Naive thymus-derived CD8-positive, alpha-beta T cell (primary cell): ENCODE measurements at places on chromosomes 2 and 18. TPM values are rescaled to one million over a fixed set of nuclear protein-coding genes. Genes with fewer than 3 reads are reported as not detected.

The KCNJ3 gene
- not detected for total RNA-seq

The METTL21A gene
- 29.6 TPM for total RNA-seq

The NFATC1 gene
- total RNA-seq = 50.2 TPM

The CCDC68 gene
- not detected for total RNA-seq

The CDKL4 gene
- total RNA-seq = not detected

The RAB17 gene
- total RNA-seq = not detected

The TMEM198 gene
- total RNA-seq = 0.36 TPM

- no peak for DNase-seq
Measured at GRCh38 chr2:66201242-66201641, 233.7 kb upstream of the MEIS1 start.

DNA sequence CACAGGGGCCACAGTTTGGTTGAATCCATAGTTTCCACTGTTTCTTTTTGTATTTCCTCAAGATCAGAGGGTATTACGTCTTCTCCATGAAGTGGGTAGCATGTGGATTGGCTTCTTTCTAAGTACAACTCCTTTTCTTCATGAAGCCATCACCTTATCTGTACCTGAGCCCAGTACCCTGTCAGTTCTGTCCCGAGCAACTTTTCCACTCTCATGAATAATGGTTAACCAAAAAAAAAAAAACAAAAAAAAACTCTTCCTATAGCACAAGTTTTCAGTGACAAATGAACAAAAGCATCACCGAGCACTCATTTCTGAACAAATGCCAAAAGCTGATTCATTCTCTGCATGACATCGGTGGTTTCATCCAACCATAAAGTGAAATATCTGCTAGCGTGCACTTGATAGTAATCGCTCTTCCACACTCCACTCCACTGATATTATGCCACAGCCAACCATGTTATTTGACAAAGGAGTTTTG is 53.0 kb upstream of the CCDC150 start:
- DNase-seq = no peak

- DNase-seq = no peak
Measured at GRCh38 chr18:12030670-12031069, 49.4 kb downstream of the IMPA2 start.

GRCh38 chr2:174198846-174199564 is 49.3 kb downstream of the OLA1 start:
- no peak for DNase-seq

- no peak for DNase-seq
Measured at GRCh38 chr2:147567136-147567535, 277.7 kb upstream of the ACVR2A start.

DNA sequence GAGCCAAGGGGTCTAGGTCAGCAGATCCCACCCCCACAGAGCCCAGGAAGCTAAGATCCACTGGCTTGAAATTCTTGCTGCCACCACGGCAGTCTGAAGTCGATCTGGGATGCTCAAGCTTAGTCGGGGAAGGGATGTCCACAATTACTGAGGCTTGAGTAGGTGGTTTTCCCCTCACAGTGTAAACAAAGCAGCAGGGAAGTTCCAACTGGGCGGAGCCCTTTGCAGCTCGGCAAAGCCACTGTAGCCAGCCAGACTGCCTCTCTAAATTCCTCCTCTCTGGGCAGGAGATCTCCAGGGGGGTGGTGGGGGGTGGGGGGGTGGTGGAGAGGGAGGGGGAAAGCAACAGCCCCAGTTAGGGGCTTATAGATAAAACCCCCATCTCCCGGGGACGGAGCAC is 419.5 kb downstream of the NUP35 start:
- no peak for DNase-seq

DNA sequence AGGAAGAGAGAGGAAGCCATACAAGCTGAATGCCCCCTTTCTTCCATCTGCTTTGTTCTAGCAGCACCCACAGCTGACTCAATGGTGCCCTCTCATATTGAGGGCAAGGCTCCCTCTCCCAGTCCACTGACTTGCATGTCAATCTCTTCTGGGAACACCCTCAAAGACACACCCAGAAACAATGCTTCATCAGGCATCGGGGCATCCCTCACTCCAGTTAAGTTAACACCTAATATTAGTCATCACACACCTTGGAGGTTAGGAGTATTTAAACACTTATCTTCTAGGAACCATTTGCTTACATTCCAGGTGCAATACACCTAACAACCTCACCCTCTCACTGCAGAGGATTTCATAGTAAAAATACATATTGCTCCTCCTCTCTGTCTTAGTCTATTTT is 993.5 kb upstream of the DDX18 start:
- no peak for DNase-seq

DNA sequence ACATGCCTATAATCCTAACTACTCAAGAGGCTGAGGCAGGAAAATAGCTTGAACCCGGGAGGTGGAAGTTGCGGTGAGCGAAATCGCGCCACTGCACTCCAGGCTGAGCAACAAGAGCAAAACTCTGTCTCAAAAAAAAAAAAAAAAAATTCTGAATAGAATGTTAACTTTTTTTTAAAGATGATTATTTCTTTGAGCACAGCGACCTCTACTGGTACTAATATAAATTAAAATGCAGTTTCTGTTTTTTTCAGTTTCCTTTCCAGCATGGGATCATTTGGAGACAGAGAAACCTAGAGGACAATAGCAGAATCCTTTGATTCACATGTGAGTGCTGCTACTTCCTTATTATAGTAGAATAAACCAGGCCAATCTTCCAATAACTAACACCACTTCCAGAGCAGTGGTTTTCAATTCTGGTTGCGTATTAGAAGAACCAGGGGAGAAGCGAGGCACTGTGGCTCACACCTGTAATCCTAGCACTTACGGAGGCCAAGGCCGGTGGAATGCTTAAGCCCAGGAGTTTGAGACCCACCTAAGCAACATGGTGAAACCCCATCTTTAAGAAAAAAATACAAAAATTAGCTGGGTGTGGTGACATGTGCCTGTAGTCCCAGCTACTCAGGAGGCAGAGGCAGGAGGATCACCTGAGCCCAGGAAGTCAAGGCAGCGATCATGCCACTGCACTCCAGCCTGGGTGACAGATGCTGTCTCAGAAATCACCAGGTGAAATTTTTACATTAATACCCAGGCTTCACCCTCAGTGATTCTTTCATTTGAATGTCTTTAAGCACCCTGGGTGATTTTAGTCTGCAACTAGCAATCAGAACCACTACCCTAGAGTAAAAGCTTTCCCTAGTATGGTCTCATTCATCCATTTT is 10.1 kb downstream of the SRSF7 start:
- no peak for DNase-seq

DNA sequence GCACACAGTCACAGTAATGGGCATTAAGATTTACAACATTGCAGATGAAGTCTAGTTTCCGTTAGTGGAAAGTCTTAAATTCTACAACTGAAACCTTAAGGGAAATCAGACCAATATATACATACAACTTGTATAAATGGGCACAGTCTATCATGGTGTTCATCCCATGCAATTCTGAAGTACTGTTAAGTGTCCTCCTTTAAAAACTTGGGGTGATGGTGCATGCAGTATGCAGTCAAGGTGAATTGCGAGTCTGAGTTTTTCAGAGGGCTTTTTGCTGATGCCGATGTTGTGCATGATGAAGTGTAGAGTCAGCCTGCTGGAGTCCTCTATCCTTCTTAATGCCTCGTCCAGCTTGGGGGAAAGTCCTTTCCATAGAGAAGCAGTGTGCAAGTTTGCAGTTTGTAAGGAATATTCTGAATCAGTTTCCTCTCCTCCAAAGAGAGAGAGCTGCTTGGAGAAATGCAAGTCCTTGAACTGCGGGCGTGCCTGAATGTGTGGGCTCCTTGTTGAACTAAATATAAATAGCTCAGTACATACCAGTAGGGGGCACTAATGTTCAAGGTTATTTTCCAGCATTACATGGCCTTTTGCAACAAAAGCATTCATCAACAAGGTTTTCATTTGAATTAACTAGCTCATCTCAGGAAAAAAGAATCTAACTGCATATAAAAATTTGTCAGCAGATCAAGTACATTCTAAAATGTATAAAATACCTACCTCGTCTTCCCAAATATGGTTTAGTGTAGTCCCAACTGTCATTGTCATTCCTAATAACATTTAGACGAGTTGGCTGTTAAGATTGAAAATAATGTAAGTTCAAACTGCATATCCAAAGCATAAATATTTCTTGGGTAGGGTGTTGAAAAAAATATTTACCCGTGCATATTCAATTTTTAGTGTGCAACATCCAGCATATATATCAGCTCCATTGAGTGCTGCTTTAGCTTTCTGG is 21.3 kb downstream of the HNRNPLL start:
- peak; percentile 10 for DNase-seq

- DNase-seq = no peak
Measured at GRCh38 chr2:63257473-63257872, 206.8 kb downstream of the OTX1 start.

GRCh38 chr2:241364781-241365180 is 8.7 kb downstream of the FARP2 start:
- no peak for DNase-seq

DNA sequence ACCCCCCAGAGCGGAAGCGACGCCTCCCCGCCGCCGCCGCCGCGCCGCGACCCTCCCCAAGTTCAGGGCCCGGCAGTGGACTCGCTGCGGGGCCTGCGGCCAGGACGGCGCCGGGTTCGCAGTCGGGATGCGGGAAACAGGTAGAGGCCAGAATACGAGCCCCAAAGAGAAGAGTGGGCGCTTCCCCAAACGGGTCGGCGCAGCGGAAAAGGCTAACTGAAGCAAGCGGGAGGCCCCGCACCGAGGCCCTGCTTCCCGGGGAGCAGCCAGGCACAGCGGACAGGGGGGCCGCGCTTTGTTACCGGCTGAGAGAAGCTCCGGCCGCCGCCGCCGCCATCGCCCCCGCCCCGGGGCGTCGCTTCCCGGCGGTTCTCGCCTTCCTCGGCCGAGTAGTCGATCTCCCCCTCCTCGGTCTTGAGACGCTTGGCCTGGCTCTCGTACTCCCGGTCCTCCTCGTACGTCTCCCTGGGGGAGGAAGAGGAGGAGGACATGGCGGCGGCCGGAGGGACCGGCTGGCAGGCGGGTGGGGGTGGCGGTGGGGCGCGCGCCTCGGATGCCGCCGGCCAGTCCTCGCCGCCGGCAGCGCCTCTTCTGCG is 494 bp downstream of the HNRNPLL start:
- DNase-seq = peak; percentile 3

- DNase-seq = no peak
Measured at GRCh38 chr2:160402997-160403979, 90.3 kb downstream of the RBMS1 start.

DNA sequence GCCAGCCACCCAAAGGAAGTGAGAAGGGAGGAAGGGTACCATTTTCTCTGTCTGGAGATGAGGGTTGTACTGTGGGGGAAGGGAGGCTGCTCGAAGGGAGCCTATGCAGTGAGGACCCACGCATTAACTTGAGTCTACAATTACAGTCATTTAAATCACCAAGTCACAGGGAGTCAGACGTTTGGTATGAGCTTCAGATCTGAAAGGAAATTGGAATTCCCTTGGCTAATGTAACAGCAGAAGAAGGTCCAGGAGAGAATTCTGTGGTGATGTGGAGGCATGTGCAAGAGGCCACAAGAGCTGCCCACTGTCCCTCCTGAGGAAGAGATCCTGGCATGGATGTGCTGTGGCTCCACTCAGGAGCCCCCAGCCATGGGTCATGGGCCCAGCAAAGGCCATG is 22.5 kb downstream of the DAPL1 start:
- DNase-seq = no peak

- DNase-seq = peak; percentile 58
Measured at GRCh38 chr2:204110338-204110741, 173.8 kb downstream of the ICOS start.

DNA sequence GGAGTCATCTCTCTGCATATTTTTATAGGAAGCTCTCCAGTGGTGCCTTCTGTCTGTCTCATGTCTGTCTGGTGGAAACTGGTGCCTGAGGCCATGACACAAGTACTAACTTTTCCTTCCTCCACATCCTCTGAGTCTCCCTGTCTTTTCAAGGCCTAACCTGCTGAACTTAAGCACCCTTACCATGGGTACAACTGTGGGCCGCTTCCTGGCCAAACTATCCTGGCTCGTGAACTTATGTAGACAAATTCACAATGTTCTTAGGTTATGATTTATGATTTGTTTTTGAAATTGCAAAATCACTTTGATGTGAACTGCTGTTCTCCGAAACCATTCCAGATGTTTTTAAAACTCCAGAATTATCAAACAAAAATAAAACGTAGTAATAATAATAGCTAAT is 804.5 kb upstream of the POU3F3 start:
- no peak for DNase-seq

GRCh38 chr2:65957454-65957853 is 477.5 kb upstream of the MEIS1 start:
- no peak for DNase-seq
